ENCODE measurements at places on chromosomes 7 and 10.

GRCh38 chr7:48148311-48148710, 22.9 kb upstream of the ABCA13 start:
- no peak for DNase-seq

GRCh38 chr10:86974484-86974883, 6.2 kb downstream of the ADIRF start:
- DNase-seq = no peak

GRCh38 chr10:55870186-55870585, 490.9 kb downstream of the ZWINT start:
- no peak for DNase-seq

GRCh38 chr10:27450225-27450624, 53.9 kb upstream of the RAB18 start:
- no peak for DNase-seq
